Epithelial cell of proximal tubule (primary cell): ENCODE measurements at places on chromosomes 1 and 21. TPM values are rescaled to one million over a fixed set of nuclear protein-coding genes. Genes with fewer than 3 reads are reported as not detected.

Gene ZNF687
- 14.0 and 16.9 TPM in 2 replicates for total RNA-seq

Gene RASSF5
- total RNA-seq, result 3.5 and 4.7 TPM in 2 replicates

Gene KRTAP7-1
- not detected in 2 replicates for total RNA-seq

Gene KCNE1
- 0.22 TPM in 1 of 2 replicates, not detected in the other for total RNA-seq

Gene IFI16
- total RNA-seq, result 8.0 and 11.4 TPM in 2 replicates

Gene GBP6
- 0.40 and 0.65 TPM in 2 replicates for total RNA-seq

Gene EPHB2
- total RNA-seq, result 47.8 and 93.6 TPM in 2 replicates

Gene TXNIP
- 22.1 and 198 TPM in 2 replicates for total RNA-seq

Gene LAMB3
- 65.5 and 72.0 TPM in 2 replicates for total RNA-seq

Gene WDTC1
- total RNA-seq, result 15.0 and 24.7 TPM in 2 replicates

Gene ELF3
- total RNA-seq, result 70.2 and 265 TPM in 2 replicates

Gene COL9A2
- 4.6 and 6.7 TPM in 2 replicates for total RNA-seq

Gene LCE2C
- total RNA-seq, result not detected in 2 replicates

Gene SLC30A10
- total RNA-seq, result 0.12 TPM in 1 of 2 replicates, not detected in the other

Gene CR1L
- total RNA-seq, result not detected in 2 replicates

Gene MAP3K21
- 7.3 and 11.0 TPM in 2 replicates for total RNA-seq

Gene TPTE
- total RNA-seq, result not detected in 2 replicates

Gene TRIM63
- total RNA-seq, result not detected in 2 replicates

Gene TNFRSF8
- 0.35 and 0.87 TPM in 2 replicates for total RNA-seq

Gene PADI1
- total RNA-seq, result 1.1 and 3.4 TPM in 2 replicates

Gene BTBD19
- 0.29 and 2.8 TPM in 2 replicates for total RNA-seq

Gene CRYBG2
- total RNA-seq, result 2.8 and 9.3 TPM in 2 replicates

Gene SLC45A3
- 6.5 and 9.1 TPM in 2 replicates for total RNA-seq

Gene NPHS2
- not detected in 2 replicates for total RNA-seq

Gene OR2G6
- not detected in 2 replicates for total RNA-seq

Gene S100A3
- total RNA-seq, result 10.2 and 27.6 TPM in 2 replicates

Gene PLOD1
- 108 and 147 TPM in 2 replicates for total RNA-seq

Gene LCE1C
- not detected in 2 replicates for total RNA-seq

Gene C4BPA
- total RNA-seq, result not detected in 2 replicates

Gene GJA4
- total RNA-seq, result not detected in 2 replicates

Gene TMEM51
- 48.1 and 86.7 TPM in 2 replicates for total RNA-seq

Gene IGFN1
- total RNA-seq, result 0.14 and 0.86 TPM in 2 replicates

Gene S100A1
- total RNA-seq, result 1.3 and 16.5 TPM in 2 replicates

Gene PPM1J
- 3.2 and 7.7 TPM in 2 replicates for total RNA-seq

Gene WLS
- 14.4 and 19.0 TPM in 2 replicates for total RNA-seq

Gene SPATA46
- total RNA-seq, result not detected in 2 replicates

Gene ASCL5
- not detected in 2 replicates for total RNA-seq

Gene FCGR1A
- not detected in 2 replicates for total RNA-seq

Gene IL6R
- total RNA-seq, result 9.5 and 14.5 TPM in 2 replicates

Gene CGN
- 9.5 and 10.1 TPM in 2 replicates for total RNA-seq

Gene CD247
- total RNA-seq, result not detected in 2 replicates

Gene AHCYL1
- 46.4 and 54.9 TPM in 2 replicates for total RNA-seq

Gene CDC42BPA
- 13.2 and 15.6 TPM in 2 replicates for total RNA-seq

Gene PFDN2
- 102 and 103 TPM in 2 replicates for total RNA-seq

Gene SMCP
- not detected in 2 replicates for total RNA-seq

Gene ITPKB
- total RNA-seq, result 4.6 and 5.1 TPM in 2 replicates

Gene ACOT11
- 0.86 and 1.3 TPM in 2 replicates for total RNA-seq

Gene SPATA21
- total RNA-seq, result not detected in 2 replicates
